Non-pigmented ciliary epithelial cell (primary cell): ENCODE measurements at places on chromosomes 11 and 22.

DNA sequence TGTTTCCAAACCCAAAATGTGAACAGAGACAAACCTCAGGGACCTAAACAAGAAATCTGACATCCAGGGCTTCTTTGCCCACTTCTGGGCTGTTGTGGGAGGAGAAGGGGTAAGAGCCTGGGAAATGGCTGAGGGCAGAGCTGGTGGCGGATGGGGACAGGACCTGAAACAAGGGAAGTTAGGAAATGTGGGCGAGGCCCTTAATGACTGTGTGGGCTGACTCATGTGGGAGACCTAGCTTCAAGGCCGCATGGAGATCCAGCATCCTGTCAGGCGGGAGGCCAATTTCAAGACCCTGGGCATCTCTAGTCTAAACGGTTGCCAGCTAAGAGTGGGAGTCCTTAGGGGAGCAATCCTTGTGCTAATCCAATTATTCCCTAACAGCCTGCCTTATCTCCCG lies 2.1 kb upstream of the OAF start:
- DNase-seq: no peak

DNA sequence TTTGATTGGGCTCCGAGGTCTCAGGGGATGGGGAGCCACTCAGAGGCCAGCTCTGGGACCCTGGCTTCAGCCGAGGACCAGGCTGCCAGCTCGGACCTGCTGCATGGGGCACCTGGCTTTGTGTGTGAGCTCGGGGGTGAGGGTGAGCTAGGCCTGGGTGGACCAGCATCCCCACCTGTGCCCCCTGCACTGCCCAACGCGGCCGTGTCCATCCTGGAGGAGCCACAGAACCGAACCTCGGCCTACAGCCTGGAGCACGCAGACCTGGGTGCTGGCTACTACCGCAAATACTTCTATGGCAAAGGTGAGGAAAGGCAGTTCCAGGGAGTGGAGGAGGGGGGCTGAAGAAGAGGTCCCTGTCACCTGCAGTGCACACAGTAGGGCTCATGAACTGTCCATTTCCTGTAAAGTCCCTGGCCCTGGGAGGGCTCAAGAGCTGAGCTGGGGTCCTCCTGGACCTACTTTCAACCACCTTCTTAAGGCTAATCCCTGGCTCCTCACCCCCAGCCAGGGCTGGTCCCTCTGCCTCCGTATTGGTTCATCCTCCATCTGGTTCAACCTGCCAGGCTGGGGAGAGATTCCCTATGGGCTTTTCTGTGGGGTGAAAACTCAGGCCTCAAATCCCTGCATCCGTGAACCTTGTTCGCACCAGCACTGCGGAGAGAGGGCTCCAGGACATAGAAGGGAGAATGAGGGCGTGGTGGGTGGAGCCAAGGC lies 3.6 kb downstream of the SIPA1 start:
- no peak for DNase-seq

DNA sequence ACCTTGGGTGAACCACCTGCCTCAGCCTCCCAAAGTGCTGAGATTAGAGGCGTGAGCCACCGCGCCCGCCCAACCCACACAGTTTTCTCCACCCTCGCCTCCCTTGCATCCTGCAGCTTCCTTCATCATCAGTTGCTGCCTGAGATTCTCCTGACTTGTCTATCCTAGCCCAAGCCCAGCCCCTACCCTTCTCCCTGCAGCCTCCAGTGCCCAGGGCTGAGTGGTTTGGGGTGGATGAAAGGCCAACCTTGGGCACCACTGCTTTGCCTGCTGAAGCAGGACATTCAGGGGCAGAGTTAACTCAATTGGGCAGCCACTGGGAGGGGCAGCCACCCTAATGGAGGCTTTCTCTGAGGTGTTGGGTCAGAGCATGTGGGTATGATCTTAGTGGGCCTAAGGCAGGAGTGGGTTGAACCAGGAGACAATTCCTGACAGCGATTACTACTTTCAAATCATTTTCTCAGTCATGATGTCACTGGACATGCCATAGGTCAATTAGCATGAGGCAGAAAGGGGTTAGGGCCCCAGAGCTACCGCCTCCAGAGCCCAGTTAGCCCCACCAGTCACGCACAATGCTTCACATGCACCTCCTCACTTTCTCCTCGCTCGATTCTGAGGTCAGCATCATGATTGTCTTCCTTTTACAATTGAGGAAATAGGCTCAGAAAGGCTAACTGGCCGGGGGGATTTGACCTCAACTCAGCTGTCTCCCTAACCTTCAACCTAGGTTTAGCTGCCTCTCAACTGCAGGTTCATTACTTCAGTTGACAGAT lies 1.0 kb upstream of the FKBP2 start:
- DNase-seq: no peak

DNA sequence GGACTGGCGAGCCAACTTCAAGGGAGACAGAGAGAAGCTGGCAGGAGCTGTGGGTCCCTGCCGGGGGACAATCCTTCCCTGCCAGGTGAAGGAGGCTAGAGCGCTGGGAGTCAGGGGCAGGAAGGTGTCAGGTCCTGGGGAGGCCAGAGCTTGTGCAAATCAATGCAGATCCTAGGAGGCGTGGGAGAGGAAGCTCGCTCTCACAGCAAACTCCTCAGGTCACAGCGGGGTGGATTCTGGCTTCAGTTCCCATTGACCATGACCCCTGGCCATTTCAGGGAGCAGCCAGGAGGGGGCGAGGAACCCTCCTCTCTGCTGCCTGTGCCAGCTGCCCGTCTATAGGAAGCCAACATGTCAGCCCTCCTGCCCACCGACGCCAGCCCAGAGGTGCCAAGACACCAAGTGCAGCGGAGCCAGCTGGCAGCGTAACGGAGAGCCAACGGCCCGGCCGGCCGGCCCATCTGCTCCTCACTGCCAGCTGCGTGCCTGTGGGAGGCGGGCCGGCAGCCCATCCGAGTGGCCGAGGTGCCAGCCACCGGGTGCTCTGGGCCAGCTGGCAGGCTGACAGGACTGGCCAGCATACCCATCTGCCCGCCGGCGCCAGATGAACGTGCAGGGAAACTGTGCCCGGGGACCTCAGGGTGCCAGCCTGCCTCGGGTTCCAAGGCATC lies 374.8 kb downstream of the MIAT start:
- DNase-seq: no peak

DNA sequence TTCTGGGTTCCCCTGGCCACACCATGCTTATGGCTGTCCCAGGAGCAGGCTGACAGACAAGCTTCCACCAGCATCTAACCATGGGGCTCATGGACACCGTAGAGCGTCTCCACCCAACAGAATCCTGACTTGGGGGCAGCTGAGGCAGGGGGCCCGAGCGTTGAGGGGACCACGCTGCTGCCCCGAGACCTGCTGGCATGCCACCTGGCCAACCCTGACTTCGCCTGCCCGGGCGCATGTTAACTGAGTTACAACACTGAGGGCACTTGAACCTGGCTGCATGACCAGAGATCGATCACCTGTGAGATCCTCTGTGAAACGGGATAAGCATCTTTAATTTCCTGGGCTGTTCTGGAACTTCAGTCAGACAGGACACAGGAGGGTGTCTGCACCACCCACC lies 13.7 kb downstream of the PPM1F start:
- no peak for DNase-seq

- DNase-seq: no peak
Observed at GRCh38 chr11:33377412-33378370, 120.5 kb downstream of the HIPK3 start.

- DNase-seq: no peak
Observed at GRCh38 chr11:17098038-17098437, 20.6 kb upstream of the RPS13 start.
